ENCODE measurements at places on chromosomes 11 and 22. TPM values are rescaled to one million over a fixed set of nuclear protein-coding genes. Genes with fewer than 3 reads are reported as not detected.

GRCh38 chr11:88249706-88250105 lies 74.5 kb upstream of the RAB38 start:
- peak; percentile 44 for DNase-seq

- no peak for DNase-seq
Measured at GRCh38 chr22:37253126-37253660, 9.1 kb upstream of the RAC2 start.

DNA sequence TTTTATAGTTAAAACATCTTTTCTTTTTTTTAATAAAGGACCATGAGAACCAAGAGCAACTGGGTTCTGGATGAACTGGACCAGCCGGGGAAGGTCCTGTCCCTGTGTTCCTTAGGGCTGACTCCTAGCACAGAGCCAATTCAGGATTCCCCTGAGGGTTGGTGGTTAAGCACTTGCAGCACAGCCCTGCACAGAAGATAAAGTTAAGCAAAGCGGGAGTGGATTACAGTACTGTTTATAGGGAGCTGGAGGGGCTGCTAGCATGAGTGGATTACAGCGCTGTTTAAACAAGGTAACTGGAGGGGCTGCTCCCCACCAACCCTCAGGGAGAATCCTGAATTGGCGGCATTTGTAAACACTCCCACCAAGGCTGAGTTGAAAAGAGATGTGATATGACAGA lies 90.6 kb downstream of the CELSR1 start:
- DNase-seq, result peak; percentile 45

ATG13 gene
- total RNA-seq, result 58.8 TPM

- peak; percentile 11 for DNase-seq
Measured at GRCh38 chr11:129277198-129277843, 85.2 kb upstream of the ARHGAP32 start.

DNA sequence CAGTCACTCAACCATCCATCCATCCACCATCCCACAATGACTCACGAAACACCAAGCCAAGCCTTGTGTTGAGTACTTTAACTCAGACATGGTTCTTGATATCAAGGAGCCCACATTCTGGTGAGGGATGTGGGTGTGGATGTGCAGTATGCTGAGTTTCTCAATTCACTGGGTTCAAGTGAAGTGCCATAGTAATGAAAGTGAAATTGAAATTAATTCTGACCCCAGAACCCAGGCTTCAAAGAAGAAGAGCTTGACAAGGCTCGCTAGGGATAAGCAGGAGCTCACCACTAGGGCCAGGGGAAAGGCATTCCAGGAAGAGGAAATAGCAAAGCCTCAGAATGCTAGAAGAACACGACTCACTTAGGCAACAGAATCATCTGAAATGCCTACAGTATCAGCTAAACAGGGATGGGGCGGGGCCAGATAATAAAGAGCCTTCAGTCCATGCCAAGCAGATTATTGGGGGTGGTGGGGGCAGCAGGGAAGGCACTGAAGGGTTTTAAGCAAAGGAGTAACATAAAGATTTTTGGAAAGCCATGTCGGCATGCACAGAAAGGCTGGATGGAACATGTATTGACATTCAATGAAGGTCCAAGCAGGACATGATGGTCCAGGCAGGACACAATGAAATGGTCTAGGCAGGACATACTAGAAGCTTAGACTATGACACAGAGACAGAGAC lies 37.2 kb downstream of the RTL6 start:
- peak; percentile 17 for DNase-seq

C11orf86 gene
- not detected for total RNA-seq

- DNase-seq, result no peak
Measured at GRCh38 chr22:23529166-23530103, 50.7 kb downstream of the IGLL1 start.

DNA sequence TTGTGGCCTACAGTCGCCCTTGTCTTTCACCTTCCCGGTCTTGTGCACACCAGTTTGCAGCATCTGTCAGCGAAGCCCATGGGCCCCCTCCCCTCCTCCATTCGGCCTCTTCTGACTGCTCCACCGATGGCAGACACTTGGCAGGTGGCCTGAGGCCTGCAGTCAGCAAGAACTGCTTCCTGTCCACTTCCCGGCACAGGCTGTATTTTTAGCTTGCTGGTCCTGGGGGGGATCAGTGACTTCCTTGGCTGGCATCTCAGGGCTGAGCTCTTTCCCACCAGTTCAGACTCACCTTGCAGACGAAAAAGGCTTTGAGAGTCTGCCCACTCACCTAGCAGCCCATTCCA lies 106.4 kb downstream of the SYN3 start:
- no peak for DNase-seq

- DNase-seq, result no peak
Measured at GRCh38 chr11:82998697-82999096, 73.0 kb downstream of the RAB30 start.

SOX6 gene
- total RNA-seq, result 1.8 TPM

GRCh38 chr11:72293391-72293790 lies 49.4 kb upstream of the PHOX2A start:
- DNase-seq, result no peak

GRCh38 chr22:21803811-21804249 lies 63.6 kb downstream of the MAPK1 start:
- DNase-seq, result no peak

- DNase-seq, result no peak
Measured at GRCh38 chr11:12121517-12121916, 11.1 kb downstream of the MICAL2 start.

C11orf87 gene
- not detected for total RNA-seq

GRCh38 chr22:31501738-31502137 lies 5.4 kb downstream of the SFI1 start:
- DNase-seq, result no peak

All from fibroblast of the aortic adventitia (primary cell).